Keratinocyte (primary cell): ENCODE measurements at places on chromosomes 11 and 22.

GRCh38 chr22:27080036-27080578 is 422.7 kb downstream of the MIAT start:
- no peak for DNase-seq
- no peaks in the 10 kb centered on the region for H3K36me3 ChIP-seq
- H3K27me3 ChIP-seq = no peaks in the 10 kb centered on the region
- no peak overlapping the region for H3K4me3 ChIP-seq
- H3K27ac ChIP-seq = no peak overlapping the region

DNA sequence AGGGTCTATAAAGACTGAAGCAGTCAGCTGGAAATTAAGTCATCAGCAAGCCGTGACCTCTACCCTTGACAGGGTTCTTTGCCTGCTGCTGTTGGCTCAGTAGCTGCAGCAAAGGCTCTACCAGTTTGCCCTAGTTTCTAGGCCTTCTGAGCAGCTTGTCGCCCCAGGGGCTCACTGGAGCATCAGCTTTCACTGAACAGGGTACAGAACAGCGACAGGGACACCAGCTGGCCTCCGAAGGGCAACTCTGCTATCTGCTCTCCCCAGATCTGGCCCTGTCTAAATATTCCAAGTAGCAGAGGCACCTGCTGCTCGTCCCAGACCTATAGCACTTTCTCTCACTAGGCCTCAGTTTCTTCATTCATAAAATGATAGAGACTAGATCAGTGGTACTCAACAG is 42.4 kb downstream of the SMCO4 start:
- no peak overlapping the region for H3K27ac ChIP-seq
- H3K27me3 ChIP-seq = no peaks in the 10 kb centered on the region
- H3K4me3 ChIP-seq = no peak overlapping the region

DNA sequence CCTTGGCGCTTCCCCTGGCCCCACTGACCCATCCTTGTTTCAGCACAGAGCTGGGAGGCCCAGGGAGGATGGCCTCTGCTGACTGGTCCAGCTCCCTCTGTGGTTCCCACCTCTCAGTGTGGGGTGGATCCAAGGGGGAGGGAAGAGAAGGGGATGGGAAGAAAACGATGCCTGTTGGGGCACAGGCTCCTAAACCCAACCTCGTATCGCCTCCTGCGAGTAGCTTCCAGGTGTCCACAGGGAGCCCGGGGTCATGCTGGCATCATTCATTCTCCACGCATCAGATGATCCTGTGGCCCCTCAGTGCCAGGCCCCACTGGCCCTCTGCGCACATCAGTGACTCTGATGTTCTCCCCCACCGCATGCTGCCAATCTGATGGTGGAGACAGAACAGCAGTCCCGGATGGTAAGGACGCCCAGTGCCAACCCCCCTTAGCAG is 5.1 kb downstream of the MYEOV start:
- H3K27ac ChIP-seq = no peak overlapping the region
- no peak overlapping the region for H3K4me3 ChIP-seq
- peaks cover 60% of the 10 kb centered on the region for H3K4me1 ChIP-seq
- H3K27me3 ChIP-seq = no peaks in the 10 kb centered on the region

DNA sequence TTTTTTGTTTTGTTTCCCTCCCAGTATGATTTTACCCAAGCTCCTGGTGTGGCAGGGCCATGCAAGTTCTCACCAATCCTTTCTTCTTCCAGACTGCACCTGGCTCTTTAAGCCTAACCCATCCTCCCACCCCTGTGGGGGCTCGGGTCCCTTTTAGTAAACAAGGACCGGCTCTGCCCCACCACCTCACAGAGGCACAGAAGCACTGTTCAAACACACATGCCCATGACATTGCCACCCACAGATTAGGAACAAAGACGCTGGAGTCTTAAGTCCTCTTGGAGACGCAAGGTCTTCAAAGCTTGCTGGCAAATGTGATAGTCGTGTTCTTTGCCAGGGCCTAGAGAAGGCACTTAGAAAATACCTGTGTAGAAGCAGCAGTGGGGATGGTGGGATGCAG is 18.9 kb downstream of the UQCR10 start:
- H3K36me3 ChIP-seq = peaks cover 15% of the 10 kb centered on the region
- H3K4me3 ChIP-seq = no peak overlapping the region
- DNase-seq = no peak
- H3K4me1 ChIP-seq = peaks cover 21% of the 10 kb centered on the region
- H3K27ac ChIP-seq = no peak overlapping the region
- H3K27me3 ChIP-seq = no peaks in the 10 kb centered on the region

GRCh38 chr11:133053124-133053776 is 479.1 kb downstream of the OPCML start:
- no peak for DNase-seq
- H3K4me3 ChIP-seq = no peak overlapping the region

DNA sequence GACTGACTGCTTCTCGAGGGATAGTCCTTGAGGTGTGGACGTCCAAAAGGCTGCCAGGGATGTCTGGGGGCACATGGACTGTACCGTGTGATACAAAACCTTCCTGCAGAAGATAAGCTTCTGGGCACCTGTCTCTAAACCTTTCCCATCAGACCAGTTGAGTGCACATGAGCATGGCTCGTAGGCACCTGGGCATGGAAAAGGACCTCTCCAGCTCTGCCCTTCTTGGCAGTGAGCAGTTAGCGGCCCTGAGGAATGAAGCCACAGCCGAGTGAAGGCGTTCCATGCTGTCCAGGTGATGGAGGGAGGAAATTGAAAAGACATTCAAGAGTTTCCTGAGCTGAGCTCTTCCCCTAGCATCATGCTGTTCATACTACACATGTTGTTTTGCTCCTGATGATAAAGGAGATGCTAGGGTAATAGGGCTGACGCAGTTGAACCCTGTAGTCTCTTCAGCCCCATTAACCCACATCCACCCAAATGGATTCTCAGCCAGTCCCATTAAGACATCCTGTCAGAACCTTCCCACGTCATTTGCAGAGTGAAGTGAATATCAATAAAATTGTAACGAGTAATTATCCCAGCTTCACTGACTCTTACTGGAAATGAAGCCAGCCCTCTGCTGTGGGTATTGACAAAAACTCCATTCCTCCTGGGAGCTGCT is 138.6 kb downstream of the KIRREL3 start:
- H3K4me1 ChIP-seq = no peaks in the 10 kb centered on the region
- H3K27me3 ChIP-seq = no peaks in the 10 kb centered on the region
- H3K27ac ChIP-seq = no peak overlapping the region

GRCh38 chr22:38412435-38413084 is 42.4 kb downstream of the KCNJ4 start:
- no peaks in the 10 kb centered on the region for H3K36me3 ChIP-seq
- H3K4me3 ChIP-seq = no peak overlapping the region
- peaks cover 5% of the 10 kb centered on the region for H3K27me3 ChIP-seq
- H3K4me1 ChIP-seq = peaks cover 3% of the 10 kb centered on the region
- no peak overlapping the region for H3K27ac ChIP-seq

GRCh38 chr11:46736615-46737014 is 17.6 kb downstream of the F2 start:
- H3K4me1 ChIP-seq = no peaks in the 10 kb centered on the region
- H3K36me3 ChIP-seq = peaks cover 1% of the 10 kb centered on the region
- no peak for DNase-seq
- no peak overlapping the region for H3K4me3 ChIP-seq
- no peaks in the 10 kb centered on the region for H3K27me3 ChIP-seq
- no peak overlapping the region for H3K27ac ChIP-seq

GRCh38 chr11:92826603-92827002 is 142.8 kb upstream of the MTNR1B start:
- no peak overlapping the region for H3K4me3 ChIP-seq
- H3K27me3 ChIP-seq = peaks cover 34% of the 10 kb centered on the region
- no peaks in the 10 kb centered on the region for H3K36me3 ChIP-seq
- DNase-seq = no peak
- no peak overlapping the region for H3K27ac ChIP-seq
- H3K4me1 ChIP-seq = peaks cover 5% of the 10 kb centered on the region

GRCh38 chr11:73995731-73996130 is 13.1 kb upstream of the UCP2 start:
- no peak overlapping the region for H3K4me3 ChIP-seq
- H3K4me1 ChIP-seq = no peaks in the 10 kb centered on the region
- DNase-seq = no peak
- no peaks in the 10 kb centered on the region for H3K27me3 ChIP-seq
- no peak overlapping the region for H3K27ac ChIP-seq

- DNase-seq = no peak
- H3K36me3 ChIP-seq = peaks cover 29% of the 10 kb centered on the region
- H3K27me3 ChIP-seq = no peaks in the 10 kb centered on the region
- peaks cover 19% of the 10 kb centered on the region for H3K4me1 ChIP-seq
Measured at GRCh38 chr11:776561-777287, 563 bp downstream of the GATD1 start.

DNA sequence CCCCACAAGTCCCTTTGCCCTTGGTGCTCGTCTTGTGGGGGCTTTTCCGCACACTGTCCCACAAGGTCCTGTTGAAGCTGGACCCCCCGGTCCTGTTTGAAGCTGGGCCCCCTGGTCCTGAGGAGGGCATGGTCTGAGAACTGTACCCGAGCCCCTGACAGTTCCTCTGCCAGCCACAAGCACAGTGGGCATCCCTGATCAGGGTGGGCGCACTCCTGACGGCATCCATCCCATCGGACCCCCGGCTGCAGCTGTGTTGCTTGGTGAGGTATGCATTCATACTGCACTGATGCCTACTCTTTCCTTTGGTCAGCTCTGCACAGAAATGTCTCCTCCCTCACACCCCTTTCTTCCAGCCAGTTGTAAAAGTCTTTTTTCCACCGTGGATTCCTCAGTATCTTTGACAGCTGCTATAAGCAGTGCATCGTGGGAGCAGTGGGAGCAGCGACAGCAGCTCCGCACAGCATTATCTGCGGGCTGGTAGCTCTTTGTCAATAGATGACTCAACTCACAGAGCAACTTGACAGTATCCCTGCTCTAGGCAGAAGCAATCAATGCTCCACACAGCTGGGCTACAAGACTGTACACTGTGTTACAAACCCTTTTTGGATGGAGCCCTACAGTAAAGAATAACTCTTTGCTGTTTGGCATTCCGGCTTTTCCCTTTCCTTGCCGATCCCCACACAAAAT is 1030.8 kb upstream of the CCDC90B start:
- no peak for DNase-seq
- H3K4me3 ChIP-seq = no peak overlapping the region
- H3K4me1 ChIP-seq = no peaks in the 10 kb centered on the region
- H3K36me3 ChIP-seq = no peaks in the 10 kb centered on the region
- H3K27ac ChIP-seq = no peak overlapping the region
- H3K27me3 ChIP-seq = no peaks in the 10 kb centered on the region

DNA sequence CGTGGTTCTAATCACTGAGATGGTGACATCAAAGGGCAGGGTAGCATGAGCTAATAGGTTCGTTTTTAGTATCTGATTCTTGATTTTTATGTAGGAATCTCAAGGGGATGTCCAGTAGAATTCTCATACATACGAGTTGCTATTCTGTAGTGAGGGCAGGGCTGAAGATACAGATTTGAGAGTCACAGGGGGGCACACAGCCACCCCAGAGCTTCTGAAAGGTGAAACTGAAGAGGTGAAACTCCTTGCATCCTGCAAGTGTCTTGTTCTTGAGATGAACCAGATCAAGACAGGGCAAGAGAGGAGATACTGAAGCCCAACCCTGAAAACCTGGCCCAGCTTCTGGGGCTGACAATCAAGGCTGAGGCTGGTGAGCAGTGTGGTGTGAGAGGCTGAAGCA is 35.6 kb upstream of the TMEM123 start:
- DNase-seq = no peak
- H3K36me3 ChIP-seq = no peaks in the 10 kb centered on the region
- no peak overlapping the region for H3K27ac ChIP-seq

- no peaks in the 10 kb centered on the region for H3K27me3 ChIP-seq
- H3K4me3 ChIP-seq = no peak overlapping the region
- H3K36me3 ChIP-seq = peaks cover 4% of the 10 kb centered on the region
- peaks cover 5% of the 10 kb centered on the region for H3K4me1 ChIP-seq
- DNase-seq = no peak
Measured at GRCh38 chr22:35995772-35996171, 32.9 kb downstream of the RBFOX2 start.

- H3K27ac ChIP-seq = no peak overlapping the region
- H3K4me1 ChIP-seq = no peaks in the 10 kb centered on the region
- H3K4me3 ChIP-seq = no peak overlapping the region
- no peaks in the 10 kb centered on the region for H3K27me3 ChIP-seq
- H3K36me3 ChIP-seq = no peaks in the 10 kb centered on the region
Measured at GRCh38 chr11:6404342-6405051, 14.2 kb downstream of the SMPD1 start.

DNA sequence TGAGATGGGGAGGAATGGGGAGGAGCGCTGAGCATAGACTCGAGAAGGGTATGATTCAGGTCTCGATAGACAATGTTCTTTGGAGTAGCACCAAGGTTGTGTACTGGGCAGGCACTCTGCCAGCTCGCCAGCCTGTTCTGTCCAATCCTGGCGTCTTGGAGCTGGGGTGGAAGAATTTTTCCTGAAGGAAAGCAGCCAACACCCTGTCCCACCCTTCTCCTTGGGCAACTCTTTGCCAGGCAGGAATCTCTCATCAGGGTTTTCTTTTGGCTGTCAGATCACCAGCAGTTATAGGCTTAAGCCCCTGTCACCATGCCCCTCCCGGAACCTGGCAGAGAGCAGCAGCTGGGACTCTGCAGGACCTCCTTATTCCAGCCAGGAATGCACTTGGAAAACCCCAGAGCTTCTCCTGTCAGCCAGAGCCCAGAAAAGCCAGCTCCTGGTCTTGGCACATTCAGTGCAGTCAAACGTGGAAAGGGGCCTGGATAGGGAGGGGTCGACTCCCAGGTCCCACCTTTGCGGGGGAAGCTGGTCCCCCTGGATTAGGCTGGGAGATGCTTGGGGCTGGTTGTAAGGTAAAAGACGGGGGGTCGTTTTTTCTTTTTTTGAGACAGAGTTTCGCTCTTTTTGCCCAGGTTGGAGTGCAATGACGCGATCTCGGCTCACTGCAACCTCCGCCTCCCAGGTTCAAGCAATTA is 14.4 kb upstream of the SPTBN2 start:
- no peaks in the 10 kb centered on the region for H3K27me3 ChIP-seq
- peak overlapping the region; percentile 91 for H3K27ac ChIP-seq

DNA sequence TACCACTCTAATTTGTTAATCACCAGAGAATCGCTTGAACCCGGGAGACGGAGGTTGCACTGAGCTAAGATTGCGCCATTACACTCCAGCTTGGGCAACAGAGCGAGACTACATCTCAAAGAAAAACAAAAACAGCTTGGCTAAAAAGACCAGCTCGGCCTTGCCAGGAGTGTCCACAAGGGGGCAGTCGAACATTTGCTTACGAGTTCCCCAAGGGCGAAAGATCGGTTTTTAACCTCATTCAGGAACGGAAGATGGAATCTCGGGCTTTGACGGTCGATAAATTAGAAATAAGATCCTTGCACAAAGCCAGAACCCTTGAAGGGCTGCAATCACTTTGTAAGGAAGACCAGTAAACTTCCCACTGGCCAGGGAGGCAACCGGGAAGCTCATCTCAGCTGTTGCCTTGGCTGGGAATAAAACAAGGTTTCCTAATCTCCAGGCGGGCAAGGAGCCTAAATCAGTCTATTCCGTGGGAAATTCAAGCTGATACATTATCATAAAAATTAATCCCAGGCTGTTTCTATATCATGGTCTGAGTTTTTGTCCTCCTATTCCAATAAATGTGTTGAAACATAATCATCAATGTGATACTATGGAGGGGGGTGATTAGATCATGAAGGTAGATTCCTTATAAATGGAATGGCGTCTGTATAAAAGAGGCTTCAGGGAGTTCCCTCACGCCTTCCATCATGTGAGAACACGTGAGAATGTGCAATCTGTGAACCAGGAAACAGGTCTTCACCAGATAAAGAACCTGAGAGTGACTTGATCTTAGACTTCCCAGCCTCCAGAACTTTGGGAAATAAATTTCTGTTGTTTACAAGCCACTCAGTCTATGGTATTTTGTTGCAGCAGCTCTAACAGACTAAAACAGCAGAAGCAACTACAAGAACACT is 14.9 kb upstream of the SLC29A2 start:
- H3K27ac ChIP-seq = no peak overlapping the region
- H3K4me3 ChIP-seq = no peak overlapping the region
- H3K4me1 ChIP-seq = peaks cover 6% of the 10 kb centered on the region
- no peaks in the 10 kb centered on the region for H3K36me3 ChIP-seq
- H3K27me3 ChIP-seq = no peaks in the 10 kb centered on the region
- DNase-seq = no peak
